Stimulated activated CD4-positive, alpha-beta T cell treated with anti-CD3 and anti-CD28 coated beads, TNF-alpha, amount 100 ng/mL, for 24 hours (primary cell): ENCODE measurements at places on chromosomes 4 and X.

GRCh38 chr4:36476135-36476534 is 194.7 kb downstream of the DTHD1 start:
- no peak for DNase-seq

DNA sequence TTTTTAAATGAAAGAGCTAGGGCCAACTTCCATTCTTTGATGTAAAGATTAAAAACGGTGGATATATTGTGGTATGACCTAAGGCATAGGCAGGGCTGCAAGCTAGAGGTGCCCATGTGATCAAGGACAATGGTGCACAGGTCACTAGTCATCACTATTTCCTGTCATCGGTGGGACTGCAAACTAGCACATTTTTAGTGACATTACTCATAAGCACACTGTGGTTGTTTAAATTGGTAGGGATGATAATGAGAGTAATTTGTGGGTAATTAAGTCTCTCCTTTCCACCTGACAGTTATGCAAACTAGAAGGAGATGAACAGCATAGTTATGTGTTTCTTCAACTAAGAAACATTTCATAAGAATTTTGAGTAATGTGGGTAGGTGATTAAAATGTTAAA is 85.4 kb downstream of the GPRIN3 start:
- DNase-seq, result no peak

GRCh38 chr4:80076681-80077080 is 3.7 kb upstream of the ANTXR2 start:
- no peak for DNase-seq

- no peak for DNase-seq
These were observed 305.4 kb downstream of the IDS start for GRCh38 chrX:149199734-149200133.

GRCh38 chr4:79922011-79922410 is 151.0 kb downstream of the ANTXR2 start:
- DNase-seq, result no peak

GRCh38 chr4:159150396-159150795 is 47.5 kb downstream of the RAPGEF2 start:
- no peak for DNase-seq

GRCh38 chrX:2266445-2267349 is 234.1 kb downstream of the DHRSX start:
- no peak for DNase-seq

GRCh38 chr4:76748649-76749048 is 149.3 kb downstream of the SOWAHB start:
- DNase-seq, result no peak

GRCh38 chrX:143754183-143754582 is 33.6 kb upstream of the SPANXN2 start:
- no peak for DNase-seq

DNA sequence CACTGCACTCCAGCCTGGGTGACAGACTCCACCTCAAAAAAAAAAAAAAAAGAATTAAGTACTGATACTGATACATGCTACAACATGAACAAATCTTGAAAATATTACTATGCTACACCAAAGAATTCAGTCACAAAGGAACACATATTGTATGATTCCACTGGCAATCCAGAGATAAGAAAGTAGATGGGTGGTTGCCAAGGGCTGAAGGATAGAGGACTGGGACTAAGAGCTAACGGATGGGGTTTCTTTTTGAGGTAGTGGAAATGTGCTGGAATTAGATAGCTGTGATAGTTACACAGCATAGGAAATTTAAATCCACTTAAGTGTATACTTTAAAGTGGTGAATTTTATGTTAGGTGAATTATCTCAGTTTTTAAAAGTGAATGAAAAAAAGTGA is 12.5 kb downstream of the ATP11C start:
- DNase-seq, result no peak

- no peak for DNase-seq
These were observed 79.2 kb downstream of the USP9X start for GRCh38 chrX:41164449-41164848.

DNA sequence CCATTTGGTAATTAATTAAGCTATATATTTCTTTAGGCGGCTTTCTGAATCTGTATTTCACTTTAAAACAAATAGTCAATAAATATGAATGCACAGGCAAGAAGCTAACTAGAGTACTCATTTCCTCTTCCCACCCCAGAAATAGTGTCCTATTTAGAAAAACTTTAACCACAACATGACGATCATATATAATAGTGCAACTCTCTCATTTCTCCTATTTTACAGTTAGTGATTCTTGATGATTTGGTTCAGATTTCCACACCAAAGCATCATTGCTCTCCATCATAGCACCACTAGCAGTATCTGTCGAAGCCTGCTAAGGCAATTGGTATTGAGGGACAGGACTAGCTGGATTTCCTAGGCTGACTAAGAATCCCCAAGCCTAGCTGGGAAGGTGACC is 184.0 kb upstream of the GALNTL6 start:
- DNase-seq, result no peak

DNA sequence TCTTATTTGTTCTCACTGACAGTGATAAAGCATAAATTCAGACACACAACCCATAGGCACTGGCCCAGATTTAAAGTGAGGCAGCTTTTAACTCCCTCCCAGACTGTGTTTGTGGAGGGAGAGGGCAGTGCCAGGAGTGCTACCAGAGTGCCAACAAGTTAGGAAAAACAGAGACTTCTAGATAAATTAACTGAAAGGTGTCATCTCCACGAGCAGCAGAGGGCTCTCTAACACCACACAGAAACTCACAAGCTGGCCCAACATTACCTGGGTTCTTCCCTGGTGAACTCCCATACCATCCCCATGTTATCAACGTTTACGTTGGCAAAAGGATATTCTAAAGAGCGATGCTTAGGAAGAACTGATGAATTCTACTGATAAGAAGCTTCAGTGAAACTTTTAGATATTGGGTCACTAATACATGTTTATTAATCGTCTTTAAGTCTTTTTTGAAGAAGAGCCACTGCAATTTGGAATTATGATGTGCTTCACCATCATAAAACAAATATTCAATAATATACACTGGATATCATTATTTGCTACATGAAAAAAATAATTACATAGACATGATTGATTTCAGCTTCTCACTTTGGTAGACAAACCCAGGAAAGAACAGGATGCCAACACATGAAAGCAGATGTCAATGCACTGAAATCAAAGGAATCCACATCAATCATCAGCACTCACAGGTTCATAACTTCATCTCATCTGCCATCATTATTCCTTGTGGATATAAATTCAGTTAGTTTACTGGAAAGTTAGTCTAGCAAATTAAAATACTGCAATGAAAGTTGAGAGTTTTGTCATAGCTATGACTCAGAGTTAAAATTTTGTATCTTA is 121.2 kb upstream of the NAP1L5 start:
- DNase-seq, result no peak

DNA sequence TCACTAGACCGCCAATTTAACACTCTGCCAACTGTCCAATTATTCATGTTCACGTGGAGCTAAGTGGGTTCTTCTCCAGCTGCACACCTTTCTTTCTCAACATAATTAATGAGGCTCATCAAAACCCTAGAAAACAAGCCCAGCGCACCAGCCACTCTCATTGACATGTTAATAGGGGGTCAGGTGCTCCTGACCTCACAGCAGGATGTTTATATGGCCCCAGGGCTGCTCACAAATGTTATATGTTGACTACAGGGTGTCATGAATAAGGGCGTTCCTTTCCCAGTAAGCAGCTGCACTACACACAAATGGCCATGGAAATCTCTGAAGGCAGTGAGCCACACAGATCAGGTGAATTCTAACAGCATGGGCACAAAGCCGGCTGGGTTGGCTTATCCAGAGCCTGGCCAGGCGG is 209.8 kb downstream of the MGST2 start:
- DNase-seq, result no peak

- DNase-seq, result no peak
These were observed 55.1 kb upstream of the INPP4B start for GRCh38 chr4:142901166-142901662.

DNA sequence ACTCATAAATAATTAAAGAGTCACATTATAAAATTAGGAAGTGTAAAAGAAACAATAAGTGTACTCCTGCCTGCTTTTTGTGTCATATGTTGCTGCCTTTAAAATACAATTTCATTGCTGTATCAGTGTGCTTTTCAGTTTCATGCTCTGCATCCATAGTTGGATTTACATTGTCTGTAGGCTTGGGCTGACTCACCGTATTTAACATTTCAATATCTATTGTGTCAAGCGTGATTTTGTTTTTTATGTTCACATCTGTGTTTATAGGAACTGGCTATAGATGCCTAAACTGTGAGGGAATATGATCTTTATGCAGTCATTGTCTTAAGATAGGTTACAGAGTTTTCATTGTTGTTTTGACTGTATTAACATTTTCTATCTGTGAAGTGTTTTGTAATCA is 18.1 kb downstream of the CCSER1 start:
- no peak for DNase-seq

DNA sequence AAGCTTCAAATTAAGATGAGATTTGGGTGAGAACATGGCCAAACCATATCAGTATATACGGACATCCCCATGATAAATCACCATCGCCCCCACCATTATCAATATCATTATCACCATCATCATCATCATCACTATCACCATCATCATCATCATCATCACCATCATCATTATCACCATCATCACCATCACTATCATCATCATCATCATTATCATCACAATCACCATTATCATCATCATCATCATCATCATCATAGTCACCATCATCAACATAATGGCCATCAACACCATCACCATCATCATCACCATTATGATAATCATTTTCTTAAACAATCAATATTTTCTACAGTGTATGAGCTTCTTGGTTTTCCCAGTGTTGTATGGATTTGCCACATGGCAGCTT is 360.9 kb downstream of the NLGN4X start:
- no peak for DNase-seq

- DNase-seq, result no peak
These were observed 522.3 kb downstream of the TRIML1 start for GRCh38 chr4:188661502-188661901.

DNA sequence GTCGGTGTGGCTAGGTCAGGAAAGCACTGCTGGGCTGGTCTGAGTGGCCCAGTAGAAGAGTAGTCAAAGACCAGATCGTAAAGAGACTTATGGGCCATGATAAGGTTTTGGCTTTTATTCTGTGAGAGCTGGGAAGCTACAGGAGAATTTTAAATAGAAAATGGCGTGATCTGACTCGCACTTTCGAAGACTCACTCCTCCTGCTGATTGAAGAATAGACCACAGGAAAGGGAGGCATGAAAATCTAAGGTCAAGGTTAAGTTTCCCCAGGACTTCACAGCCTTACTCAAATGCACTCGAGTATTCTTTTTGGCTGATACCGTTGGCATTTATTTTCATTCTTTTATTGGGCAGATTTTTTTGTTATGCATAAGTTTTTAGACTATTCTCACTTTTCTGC is 231.4 kb upstream of the ANKRD50 start:
- DNase-seq, result no peak

DNA sequence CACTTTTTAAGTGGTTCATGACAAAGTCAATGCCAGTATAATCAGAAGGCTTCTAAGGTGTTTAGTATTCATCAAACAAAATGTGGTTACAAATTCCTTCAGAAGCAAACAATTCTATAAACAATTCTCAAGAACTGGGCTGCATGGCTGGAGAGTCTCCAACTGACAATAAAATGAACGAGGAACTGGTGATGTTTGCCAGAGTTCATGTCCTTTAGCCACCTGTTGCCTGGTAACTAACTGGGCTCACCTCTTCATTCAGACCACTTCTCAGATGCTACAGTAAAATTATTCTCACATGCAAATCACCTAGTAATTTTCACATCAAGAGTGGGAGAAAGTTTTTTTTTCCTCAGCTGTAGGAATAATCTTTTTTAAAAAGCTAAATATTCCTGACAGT is 53.3 kb downstream of the CAMK2D start:
- no peak for DNase-seq

- no peak for DNase-seq
These were observed 315.3 kb downstream of the DHRSX start for GRCh38 chrX:2185341-2186082.

- no peak for DNase-seq
These were observed 146.7 kb downstream of the SH3KBP1 start for GRCh38 chrX:19740744-19741143.

DNA sequence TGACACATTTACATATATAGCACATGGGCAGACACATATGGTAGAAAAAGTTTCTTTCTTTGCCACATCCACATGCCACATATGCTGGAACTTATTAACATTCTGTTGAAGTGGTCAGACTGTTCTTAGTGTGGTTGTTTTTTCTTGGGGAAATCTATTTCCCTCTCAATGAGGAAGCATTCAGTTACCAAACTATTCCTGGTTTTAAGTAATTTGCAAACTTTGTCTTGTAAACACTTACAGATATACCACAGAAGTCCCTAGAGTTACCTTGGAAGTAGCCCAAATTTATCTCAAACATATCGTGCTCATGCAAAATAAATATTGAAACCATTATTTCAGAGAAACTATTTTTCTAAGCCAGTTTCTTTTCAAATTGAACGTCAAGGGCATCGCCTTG is 625.5 kb upstream of the INTU start:
- no peak for DNase-seq

DNA sequence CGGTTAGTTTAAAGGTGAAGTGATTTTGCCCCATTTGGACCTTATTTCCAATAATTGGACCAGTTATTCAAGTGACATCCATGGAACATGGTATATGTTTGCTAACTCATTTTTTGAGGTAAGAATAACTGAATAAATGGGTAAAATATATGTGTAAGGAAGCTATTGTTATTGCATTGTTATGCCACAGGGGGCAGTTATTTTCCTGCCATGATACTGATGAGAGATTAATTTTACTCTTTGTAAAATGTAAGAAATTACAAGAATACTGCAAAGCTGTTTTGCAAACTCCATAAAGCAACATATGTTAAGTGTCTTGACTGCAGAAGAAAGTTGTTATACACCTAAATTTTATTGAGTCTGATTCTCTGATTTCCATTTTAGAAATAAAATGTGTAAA is 114.0 kb downstream of the IL1RAPL1 start:
- no peak for DNase-seq

DNA sequence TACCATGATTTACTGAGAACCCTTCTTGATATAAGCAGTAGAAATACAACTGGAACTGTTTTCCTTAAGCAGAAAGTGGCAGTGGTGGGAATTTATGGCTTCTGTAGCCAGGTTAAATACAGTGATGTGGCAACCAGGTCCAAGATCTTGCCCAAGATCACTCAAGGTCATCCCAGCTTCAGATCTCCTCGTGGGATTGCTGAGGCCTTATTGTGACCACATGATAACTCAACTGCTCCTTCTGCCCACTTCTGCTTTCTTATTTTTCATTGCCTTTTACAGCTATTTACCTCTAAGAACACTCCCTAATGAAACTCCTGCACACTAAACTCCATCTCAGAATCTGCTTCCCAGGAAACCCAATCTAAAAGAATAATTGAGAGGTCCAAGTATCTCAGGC is 12.4 kb upstream of the CYBB start:
- DNase-seq, result no peak

DNA sequence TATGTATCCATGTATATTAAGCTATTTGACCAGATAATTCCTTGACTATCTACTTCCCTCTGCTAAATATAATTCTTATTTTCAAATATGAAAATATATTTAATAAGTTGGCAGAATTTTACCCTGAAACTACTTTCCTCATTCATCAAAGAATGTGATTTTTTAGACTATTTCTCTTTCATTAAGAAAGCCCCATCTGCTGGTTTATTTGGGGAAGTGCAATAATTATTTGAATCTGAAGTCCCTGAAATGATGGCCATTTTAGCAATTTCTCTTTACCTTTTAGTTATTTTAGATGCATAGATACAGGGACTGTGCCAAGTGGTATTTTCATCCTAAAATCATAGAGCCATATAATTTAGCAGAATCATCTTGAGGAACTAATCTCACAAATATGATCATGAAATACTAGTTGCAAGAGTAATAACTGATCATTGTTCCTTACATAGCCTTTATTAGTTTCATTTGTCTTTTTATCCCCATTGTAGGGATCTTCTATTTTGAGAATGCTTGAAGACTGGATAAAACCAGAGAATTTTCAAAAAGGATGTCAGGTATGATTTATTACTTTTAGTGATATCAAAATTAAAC is 39.0 kb downstream of the ENPEP start:
- no peak for DNase-seq
